Left hindlimb (tissue), 1 donor: ENCODE measurements at places on chromosomes 7 and 10.

DNA sequence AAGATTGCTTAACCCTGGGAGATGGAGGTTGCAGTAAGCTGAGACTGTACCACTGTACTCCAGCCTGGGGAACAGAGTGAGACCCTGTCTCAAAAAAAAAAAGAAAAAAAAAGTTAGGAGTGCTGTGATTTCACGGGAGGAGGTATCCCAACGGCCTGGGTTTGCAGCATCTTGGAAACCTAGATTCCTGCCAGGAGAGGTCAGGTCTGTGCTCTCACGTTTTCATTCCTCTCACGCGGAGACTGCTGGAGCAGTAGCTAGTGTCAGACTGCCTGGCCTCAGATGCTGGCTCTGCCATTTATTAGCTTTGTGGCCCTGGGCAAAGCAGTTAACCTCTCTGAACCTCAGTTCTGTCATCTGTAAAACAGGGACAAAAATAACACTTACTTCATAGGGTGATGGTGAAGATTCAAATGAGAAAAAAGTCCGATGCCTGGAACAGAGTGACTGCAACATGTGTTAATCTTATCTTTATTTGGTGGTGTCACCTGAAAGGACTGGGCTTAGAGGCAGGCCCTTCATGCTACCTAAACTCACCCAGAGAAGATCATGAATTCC lies 94.9 kb downstream of the GAD2 start:
- no peak for DNase-seq

DNA sequence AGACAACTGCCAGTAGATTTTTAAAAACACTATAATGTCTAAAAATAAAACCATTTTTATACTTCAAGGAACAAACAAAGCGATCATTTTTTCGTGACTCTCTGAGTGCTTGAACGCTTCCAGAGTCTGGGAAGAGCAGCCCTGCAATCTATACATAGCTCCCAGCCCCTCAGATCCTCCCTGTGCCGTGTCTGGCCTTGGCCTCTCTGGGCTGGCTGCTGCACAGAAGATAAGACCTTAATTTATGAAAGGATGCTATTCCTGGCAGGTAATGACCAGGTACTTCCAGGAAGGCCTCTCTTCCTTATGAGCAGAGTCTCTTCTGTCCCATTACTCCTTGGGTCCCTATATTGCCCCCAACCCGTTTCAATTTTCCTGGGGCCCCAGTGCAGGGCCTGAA lies 200.9 kb upstream of the AOAH start:
- DNase-seq, result no peak

GRCh38 chr7:136049818-136050461 lies 72.8 kb upstream of the MTPN start:
- DNase-seq, result no peak

GRCh38 chr10:91756286-91756685 lies 41.9 kb upstream of the TNKS2 start:
- no peak for DNase-seq

- DNase-seq, result no peak
These were observed 72.1 kb downstream of the PTPRE start for GRCh38 chr10:127979045-127979444.

- no peak for DNase-seq
These were observed 105.1 kb downstream of the AASS start for GRCh38 chr7:122038904-122039303.

- peak; percentile 85 for DNase-seq
These were observed 1.8 kb downstream of the SMURF1 start for GRCh38 chr7:99141841-99142726.

GRCh38 chr10:79463578-79464496 lies 18.4 kb upstream of the ZCCHC24 start:
- DNase-seq, result peak; percentile 77

DNA sequence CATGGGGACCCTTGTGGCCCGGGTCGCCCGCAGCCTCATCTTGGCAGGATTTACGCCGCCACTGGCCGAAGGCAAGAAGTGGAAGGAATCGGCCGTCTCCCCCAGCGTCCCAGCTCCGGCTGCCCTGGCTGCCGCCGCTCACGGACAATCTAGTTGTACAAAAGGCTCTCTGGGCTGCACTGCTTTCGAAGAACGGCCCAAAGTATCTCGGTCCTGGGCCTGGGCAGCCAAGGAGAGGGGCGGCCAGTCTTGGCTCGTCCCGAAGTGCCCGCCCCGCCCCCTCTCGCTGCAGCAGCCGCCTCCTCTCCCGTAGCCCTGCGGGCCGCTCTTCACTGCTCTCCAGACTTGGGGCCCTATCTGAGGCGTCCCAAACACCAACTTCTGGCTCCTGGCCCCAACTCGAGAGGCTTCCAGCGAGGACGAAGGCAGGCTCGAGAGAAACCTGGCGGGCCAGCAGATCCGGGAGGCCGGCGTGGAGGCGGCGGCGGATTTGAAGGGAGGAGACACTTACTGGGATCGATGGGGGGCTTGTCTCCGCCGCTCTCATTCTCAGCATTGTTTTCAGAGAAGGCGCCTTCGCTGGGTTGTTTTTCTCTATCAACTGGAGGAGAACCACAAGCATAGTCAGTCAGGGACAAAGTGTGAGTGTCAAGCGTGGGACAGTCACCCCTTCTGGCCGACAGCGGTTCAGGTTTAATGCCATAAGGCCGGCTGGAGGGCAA lies 809 bp downstream of the HOXA9 start:
- peak; percentile 66 for DNase-seq

DNA sequence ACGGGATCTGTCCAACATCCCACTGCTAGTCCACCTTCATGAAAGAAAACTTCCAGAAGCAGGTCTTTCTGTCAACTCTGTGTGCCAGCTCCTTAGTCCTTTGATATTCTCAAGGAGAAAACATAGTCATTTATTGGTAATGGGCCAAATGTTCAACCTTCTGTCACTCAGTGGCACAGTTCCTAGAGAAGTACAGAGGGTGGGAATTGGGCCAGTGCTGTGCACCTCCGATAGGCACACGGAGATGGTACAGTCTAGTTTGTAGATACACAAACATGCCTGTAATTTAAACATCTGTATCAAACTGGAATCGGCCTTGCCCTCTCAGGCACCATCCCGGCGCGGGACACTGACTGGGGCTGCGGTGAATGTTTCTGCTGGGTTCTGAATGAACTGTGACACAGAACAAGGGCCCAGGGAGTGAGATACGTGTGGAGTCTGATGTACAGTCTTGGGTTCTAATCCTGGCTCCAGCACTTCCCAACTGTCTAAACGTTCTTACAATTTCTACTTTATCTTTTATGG lies 213.9 kb upstream of the SHH start:
- no peak for DNase-seq

DNA sequence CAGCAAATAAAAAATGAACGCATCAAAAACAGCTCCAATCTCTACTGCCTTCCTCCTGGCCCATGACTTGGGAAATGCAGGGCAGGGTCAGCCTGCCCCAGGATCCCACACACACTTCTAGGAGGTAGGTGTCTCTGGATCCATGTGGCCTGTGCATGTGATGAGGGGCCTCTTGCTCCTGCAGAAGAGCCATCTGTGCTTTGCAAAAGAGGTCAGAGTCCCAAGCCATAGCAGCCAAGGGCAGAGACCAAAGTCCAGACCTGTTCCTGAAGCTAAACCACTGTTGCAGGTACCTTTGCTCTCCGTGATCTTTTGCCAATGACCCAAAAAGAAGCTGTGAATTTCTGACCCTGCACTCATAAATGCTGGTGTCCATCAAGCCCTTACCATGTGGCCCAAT lies 57.1 kb downstream of the KCNMA1 start:
- DNase-seq, result no peak

DNA sequence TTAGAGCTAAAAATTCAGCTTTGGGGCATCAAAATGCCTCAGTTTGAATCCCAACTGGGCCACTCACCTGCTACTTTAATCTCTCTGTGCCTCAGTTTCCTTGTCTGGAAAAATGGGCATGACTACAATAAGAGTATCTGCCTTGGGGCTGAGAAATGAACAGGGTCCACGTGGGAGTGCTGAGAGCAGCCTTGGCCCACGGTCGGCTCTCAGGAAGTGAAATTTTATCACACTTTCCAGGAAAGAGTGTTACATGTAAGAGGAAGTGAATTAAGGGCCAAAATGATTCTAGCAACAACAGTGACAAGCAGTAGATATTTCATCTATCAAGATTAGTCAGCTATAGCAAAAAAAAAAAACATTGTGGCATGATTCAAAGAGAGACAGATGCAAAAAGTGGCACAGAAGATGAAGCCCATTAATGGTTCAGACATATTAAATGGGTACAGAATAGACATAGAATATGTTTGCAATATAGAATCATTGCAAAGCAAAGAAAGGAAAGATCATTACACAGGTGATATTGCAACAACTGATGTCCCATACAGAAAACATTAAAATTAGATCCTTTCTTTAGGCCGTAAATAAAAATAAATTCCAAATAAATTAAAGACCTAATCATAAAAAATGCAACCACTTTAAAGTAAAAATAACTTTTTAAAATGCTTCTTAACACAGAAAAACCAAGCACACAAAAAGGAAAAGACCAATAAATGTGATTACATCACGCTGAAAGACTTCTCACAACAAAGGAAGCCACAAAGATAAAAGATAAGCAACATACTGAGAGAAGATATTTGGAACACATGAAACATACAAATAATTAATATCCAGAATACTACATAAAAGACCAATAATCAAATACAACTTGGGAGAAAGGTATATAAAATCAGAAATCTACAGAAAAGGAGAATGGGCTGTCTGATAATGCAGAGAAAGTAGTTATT lies 4.3 kb downstream of the TMEM273 start:
- no peak for DNase-seq

DNA sequence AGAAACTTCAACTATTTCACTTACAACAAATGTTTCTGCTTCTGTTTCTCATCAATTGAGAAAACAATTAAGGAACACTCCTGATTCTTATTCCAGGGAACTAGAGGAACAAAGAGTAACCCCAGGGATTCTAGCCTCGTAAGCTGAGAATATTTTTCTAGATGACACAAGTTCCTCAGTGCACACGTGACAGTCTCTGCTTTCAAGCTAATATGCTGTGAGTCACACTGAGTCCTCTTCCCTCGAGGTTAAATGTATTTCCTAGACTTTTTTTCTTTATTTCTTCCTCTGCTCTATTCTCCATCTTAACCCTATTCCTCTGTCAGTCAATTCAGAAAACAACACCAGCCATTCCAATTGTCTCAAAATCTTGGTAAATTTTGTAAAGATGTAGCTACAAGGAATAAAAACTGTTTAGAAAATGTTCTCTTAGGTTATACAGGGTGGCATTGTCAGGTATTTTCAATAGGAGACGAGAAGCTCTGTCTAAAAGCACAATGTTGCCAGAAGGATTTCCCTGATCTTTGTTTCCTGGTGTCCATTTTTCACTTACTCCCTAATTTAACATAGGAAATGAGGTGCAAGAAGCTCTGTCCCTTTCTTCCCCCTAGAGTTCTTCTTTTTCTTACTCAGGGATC lies 5.8 kb upstream of the C1GALT1 start:
- no peak for DNase-seq

GRCh38 chr7:45979275-45980180 lies 58.5 kb upstream of the IGFBP3 start:
- DNase-seq, result no peak

GRCh38 chr10:5615316-5615715 lies 51.1 kb downstream of the ASB13 start:
- peak; percentile 89 for DNase-seq

- DNase-seq, result no peak
These were observed 215.7 kb downstream of the RELN start for GRCh38 chr7:103773726-103774125.
